ENCODE measurements at places on chromosomes 7 and 10. TPM values are rescaled to one million over a fixed set of nuclear protein-coding genes. Genes with fewer than 3 reads are reported as not detected.

The SLC29A4 gene
- 8.8 TPM for total RNA-seq

The FBXO24 gene
- 0.55 TPM for total RNA-seq

DNA sequence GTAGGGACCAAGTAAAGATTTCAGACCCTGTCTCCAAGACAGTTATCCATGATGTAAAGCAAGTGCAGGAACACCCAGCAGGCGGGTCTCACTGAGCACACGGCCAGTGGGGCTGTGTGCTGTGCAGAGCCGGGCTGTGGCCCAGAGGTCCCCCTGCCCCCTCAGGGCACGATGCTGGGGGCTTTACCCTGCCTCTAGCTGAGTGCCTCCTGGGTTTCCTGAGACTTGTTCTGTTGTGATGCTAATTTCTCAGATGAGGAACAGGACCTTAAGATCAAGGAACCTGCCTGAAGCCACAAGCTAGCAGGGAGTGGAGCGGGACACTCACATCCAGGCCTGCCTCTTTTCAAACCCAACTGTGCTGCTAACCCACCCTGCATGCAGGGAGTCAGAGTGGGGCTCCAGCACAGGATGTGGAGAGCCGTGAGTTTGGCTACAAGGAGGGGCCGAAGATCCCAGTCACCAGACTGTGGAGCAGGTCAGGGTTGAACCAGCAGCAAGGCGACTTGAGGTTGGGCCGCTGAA lies 76.1 kb upstream of the LYZL2 start:
- DNase-seq: no peak

DNA sequence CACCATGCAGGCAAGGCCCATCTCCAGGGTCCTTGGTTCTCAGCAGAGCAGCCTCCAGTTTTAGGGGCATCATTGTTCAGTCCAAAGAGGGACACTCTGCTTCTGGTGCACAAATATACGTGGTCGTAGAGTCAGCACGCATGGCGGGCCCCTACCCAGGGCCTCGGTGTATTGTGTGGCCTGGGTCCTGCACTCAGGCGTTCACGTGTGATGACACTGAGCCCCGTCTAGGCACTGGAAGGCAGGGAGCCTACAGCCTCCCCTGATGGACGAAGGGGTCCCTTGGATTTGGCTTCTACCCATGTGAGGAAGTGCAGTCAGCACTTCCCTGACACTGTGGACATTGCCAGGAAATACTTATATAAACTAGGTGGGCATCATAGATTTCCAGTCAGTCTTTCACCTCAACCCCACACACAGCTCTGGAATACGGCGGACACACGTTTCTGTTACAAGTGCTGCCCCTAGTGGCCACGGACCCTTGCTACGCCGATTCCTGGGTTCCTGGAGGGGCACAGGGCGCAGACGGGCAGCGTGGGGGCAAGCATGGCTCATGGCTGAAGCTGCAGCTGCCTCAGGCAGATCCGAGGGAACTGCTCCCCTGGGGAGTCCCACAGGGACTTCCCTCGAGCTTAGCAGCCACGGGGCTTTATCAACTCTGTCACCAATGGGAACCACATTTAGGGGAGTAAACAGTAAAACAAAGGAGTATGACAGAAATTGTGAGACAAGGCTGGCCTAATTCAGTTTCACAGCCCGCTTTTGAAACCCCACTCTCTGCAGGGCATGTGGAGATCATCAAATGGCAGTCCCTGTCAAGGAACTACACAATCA lies 25.4 kb downstream of the AIFM2 start:
- peak; percentile 58 for DNase-seq

DNA sequence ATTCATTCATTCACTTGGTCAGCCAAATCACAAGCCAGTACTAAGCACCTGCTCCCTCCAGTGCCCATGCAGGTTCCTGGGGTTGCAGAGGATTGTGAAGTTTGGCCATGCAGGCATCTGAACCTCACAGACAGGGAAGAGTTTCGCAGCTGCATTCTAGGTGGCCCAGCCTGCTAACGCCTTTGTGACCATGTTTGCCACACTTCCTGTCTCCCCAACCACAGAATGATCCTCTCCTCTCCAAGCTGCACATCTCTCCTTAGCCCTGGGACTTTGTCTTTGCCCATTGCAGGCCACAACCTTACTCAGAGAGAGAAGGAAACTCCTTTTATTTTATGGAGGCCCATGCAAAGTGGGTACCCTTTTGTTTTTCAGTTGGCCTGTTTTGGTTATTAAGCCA lies 31.8 kb downstream of the EPDR1 start:
- DNase-seq: no peak

DNA sequence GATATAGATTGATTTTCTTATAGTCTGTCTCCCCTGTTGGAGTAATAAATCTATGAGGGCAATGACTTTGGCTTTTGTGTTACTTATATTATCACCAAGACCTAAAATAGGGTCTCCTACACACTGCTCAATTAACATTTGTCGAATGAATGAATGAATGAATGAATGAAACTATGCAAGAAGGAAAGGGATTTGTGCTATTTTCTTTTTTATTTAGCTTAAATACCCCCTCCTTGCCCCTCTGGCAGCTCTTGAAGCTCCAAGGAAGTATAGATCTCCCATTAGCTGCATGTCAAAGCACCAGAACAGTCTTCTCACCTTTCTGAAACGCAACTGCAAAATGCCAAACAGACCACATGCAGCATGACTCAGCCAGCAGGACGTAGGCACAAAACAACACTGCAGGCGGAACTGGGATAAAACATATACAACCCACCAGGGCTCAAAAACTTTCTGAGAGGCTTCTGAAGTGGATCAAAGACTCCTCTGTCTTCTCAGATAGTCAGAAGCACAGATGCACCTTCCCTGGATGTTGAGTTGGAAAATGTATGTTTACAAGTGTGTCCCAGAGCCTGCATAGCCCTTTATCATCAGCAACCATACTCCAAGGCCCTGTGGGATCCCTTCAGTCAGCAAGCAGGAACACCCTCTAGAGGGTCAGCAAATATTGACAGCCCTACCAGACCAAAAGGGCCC lies 187.8 kb downstream of the NPSR1 start:
- DNase-seq: peak; percentile 77

GRCh38 chr7:90931986-90932916 lies 332.0 kb upstream of the FZD1 start:
- DNase-seq: no peak

DNA sequence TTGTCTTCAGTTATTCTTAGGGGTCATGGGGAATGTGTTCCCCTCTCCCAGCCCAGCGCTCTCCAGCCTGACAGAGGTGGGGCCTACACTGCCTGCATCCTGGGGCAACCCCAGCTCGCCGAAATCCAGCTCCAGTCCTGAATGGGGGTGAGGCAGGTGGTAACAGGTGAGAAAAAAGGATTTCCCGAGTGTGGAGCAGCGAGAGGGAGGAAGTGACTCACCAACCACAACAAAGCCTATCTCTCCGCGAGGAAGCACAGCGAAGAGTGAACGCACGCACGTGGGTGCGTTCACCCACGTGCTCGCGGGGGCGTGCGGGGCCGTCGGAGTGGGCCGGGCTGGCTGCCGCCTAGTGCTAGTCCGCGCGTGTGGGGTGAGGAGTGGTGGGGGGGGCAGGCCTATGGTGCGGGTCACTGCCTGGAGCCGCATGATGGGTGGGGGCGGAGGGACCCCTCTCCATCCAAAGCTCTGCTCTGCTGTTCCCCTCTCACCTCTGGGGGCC lies 855 bp upstream of the PALD1 start:
- DNase-seq: no peak
